NCI-H1436 treated with DMSO at 0.1 percent for 48 hours (cell line): ENCODE measurements at places on chromosomes 7 and 10.

DNA sequence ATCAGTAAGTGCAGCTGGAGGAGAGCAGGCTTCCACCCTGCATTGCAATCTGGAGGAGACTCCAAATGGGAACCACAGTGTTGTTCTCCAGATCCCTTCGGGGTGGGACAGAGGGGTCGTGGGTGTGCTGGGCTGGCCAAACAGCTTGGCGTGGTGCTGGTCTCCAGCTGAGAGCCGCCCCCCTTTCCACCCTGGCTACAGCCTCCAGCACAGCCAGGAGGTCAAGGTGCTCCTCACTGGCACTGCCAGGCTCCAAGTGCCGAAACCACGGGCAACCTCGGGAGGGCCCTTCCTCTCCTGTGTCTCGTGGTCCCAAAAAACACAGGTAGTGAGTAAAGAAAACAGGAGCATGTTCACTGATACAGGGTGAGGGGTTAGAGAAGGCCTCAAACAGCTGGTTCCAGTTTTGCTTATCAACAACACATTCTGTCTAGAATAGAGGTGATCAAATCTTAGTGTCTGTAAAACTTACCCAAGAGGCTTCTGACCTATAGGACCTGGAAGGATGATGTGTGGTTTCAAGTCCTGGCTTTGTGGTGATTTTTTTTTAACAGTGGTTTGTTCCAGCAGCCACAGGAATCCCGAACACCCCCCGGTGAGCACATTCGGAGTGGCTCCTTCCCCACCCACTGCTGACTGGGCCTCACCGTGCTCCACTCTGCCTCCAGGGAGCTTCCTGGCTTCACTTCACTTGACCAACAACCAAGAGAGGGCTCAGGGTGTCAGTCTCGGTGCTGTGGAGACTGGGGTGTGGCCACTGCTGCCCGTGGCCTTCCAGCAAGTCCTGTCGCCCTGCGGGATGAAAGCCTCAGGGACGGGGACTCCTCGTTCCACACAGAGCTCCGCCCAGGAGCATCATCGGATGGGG is 31.2 kb upstream of the EN2 start:
- no peak for DNase-seq

- no peak for DNase-seq
These were observed 647.2 kb downstream of the GRM8 start for GRCh38 chr7:126605553-126605952.

GRCh38 chr7:73892003-73892999 is 31.3 kb downstream of the TMEM270 start:
- DNase-seq, result no peak

DNA sequence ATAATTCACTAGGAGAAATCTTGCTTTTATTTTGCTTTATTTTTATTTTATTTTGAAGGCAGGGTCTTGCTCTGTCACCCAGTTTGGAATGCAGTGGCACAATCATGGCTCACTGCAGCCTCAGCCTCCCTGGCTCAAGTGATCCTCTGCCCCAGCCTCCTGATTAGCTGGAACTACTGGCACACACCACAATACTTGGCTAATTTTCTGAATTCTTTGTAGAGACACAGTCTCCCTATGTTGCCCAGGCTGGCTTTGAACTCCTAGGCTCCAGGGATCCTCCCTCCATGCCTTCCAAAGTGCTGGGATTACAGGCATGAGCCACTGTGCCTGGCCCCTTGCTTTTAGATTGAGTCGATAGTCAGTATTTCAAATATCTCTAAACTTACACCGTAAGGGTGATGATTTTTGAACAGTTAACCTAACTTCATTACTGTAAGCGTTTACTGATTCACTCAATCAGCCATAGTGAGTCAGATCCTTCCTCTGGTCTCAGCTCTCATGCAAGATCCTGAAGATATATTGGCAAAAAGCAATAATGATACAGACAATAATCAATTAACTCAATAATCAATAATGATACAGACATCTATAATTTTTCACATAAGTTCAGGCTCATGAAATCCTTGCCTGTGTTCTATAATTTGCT is 239.5 kb downstream of the KIAA1217 start:
- DNase-seq, result no peak

DNA sequence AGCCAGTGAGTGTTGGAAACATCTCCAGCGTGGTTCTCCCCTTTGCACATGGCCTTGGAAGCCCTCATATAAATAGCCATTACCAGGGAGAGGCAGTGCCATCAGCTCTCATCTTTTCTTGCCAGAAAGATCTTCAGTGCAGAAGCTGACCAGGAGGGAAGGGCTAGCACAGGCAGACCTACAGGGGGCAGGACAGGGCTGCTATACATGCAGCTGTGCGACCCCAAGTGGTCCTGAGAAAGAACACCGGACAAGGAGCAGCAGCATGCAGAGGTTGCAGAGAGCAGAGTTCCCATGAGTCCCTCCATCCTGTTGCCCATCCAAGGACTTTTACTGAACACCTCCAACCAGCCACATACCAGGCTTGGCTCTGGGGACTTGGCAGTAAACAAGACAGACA is 17.1 kb downstream of the GRID1 start:
- no peak for DNase-seq

DNA sequence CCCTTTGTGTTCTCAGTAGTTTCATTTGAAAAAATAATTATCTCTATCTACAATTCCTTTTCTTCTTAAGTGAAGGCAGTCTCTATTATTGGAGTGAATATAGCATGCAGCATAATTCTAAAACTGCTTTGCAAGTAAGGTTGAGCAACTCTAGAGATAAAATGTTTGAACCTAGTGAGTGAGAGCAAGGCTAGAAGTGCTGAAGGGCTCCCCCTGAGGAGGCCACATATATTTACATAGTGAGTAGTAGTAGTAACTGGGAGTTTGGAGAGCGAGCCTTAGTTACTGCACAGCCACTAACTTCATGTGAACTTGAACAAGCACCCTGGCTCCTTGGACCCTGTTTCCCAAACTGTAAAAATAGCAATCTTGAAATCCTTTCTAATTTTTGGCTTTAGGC is 141.5 kb upstream of the DKK1 start:
- no peak for DNase-seq

- DNase-seq, result no peak
These were observed 76.8 kb upstream of the IKZF1 start for GRCh38 chr7:50227726-50228125.

DNA sequence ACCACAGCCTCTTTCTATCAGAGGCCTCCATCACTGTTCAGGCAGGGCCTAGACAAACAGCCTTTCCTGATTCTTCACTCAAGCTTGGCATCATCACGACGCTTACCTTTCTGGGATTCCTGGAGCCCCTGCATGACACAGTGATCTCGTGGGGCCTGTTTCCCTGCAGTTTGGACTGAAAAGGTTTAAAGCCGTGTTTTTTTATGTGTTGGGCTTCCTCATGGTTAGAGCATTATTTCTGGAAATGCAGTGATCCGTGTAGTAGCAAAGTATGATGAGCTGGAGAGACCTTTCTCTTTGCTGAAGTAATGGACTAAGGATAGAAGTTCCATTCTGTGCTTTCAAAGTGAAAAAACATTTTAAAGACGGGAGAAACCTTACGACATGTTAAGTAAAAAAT is 169.1 kb downstream of the BMPER start:
- DNase-seq, result no peak

GRCh38 chr7:42197451-42197850 is 39.6 kb downstream of the GLI3 start:
- DNase-seq, result no peak

DNA sequence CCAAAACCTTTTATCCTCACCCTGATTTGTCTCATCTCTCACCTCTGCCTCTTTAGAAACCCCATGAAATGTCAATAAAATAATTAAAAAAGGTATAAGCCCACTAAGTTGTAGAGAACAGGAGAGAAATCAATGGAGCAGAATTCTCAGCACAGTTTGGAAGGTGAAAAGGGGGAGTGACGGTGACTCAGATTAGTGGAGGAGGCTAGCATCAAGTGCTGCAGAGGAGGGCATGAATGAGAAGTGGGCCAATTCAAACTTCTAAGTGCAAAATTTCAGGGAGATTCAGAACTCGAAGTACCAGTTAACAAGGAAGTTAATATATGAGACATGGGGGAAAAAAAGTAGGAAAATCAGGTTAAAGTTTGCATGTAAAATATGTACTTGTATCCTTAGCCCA is 34.9 kb upstream of the ETV1 start:
- no peak for DNase-seq

DNA sequence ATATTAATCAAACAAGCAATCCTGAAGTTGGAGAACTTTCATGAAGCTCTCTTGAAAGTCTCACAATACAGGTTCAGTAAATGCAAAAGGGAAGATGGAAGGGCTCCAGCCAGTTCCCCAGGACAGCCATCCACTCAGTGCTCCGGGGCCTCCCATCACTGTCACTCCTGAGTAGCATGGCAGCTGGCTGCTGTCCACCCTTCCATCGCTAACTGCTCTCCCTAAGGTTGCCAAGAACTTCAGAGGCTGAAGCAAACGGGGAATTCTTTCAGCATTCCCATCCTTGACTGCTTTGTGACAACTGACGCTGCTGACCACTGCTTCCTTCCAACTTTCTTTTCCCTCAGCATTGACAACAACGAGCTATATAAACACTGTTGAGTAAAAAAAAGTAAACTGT is 69.1 kb downstream of the VPS41 start:
- DNase-seq, result no peak

GRCh38 chr7:66732439-66732838 is 8.1 kb upstream of the RABGEF1 start:
- DNase-seq, result no peak

DNA sequence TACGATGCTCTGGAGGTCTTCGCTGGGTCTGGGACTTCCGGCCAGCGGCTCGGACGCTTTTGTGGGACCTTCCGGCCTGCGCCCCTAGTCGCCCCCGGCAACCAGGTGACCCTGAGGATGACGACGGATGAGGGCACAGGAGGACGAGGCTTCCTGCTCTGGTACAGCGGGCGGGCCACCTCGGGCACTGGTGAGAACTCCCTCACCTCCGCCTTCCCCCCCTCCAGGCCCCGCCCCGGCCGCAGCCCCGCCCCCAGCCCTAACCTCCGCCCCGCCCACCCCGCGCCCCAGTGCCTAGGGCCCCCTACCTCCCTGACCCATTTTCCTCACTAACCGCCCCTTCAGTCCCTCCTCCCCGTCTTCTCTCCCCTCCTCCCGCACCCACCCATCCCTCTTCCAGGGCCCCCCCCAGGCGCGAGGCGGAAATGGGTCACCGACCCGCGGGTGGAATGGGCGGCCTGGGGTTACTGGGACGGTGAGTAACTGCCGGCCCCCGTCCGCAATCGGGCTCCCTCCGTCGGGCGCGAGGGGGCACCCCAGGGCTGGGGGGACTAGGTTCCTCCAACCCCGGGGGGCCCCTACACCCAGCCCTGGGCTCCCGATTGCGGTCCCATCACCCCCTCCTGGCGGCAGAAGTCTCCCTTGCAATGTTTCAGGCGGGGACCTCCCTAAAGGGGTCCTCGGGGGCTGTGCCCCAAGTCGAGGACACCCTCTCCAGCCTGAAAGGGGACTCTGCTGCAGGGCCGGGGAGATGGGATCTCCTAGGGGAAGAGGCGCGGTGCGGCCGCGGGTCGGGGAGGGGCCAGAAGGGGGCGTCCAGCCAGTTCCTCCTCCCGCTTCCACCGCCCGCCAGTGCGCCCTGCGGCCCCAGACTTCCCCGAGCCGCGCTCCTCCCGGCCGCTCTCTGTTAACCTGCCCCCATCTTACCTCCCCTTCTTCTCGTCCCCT is 2.1 kb downstream of the PCOLCE start:
- DNase-seq, result no peak

DNA sequence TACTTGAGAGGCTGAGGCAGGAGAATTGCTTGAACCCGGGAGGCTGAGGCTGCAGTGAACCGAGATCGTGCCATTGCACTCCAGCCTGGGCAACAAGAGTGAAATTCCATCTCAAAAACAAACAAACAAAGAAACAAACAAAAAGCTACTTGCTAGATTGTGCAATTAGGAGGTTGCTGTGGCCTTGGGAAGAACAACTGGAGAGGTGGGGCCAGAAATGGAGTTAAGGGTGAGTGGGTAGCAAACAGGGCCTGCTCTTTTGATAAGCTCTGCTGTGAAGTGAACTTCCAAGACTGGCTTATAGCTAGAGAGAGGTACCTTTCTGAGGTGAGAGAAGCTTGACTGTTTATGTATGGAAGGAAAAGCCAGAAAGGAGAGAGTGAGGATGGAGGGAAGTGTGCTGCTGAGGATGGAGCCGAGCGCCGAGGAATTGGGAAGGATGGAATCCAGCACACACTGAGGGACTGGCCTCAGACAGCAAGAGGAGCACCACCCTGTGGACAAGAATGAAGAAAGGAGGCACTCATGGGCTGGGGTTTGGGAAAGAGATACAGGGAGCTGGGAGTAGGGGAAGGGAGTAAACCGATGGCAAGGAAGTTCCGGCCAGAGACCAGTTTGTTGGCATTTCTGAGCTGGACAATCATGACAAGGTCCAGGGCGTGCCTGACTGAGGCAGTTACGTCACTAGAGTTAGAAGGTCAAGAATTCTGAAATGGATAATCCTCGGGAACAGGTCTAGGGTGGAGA is 7.0 kb upstream of the RPEL1 start:
- no peak for DNase-seq

DNA sequence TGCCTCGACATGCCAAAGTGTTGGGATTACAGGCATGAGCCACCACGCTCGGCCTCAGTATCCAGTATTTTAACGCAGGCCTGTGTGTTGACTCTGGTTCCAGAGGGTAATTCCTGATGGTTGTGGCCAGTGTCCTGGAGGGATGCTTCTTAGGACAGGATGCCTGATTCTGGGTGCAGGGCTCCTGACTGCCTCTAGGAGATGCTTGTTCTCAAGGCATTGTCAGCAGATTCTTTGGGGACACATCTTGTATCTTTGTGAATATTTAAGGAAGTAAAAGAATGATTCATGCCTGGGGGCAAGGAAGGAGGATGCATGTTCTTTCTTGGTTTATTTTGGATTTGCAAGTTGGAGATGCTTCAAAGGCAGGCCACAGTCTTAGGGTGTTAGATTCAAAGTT is 2.2 kb downstream of the ZDHHC4 start:
- DNase-seq, result no peak

DNA sequence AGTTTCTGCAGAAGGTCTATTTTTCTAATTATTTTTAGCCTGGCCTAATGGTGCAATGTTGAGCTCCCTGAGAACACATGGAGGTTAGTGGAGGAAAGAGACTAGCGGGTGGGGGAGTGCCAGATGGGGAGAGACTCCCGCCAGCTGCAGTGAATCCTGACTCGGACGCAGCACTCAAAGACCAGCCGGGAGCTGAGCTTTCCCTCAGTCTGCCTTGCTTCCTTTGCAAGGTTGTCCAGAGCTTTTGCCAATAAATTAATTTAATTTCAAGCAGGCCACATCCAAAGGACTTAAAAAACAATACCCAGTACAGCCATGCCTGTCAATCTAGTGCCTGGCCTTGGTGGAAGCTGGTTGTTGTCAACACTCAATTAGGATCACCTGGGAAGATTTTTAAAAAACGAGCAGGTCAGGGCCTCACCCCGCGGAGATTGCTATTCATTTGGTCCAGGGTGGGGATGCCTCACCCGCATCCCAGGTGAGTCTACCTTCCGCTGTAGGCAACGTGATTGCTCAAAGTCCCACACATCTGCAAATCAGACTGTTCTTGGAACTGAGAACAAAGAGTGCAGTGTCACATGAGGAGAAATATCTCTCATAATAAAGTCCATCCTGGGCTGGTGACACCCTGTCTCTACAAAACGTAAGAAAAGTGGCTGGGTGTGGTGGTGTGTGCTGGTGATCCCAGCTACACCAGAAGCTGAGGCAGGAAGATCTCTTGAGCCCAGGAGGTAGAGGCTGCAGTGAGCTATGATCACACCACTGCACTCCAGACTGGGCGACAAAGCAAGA is 4.0 kb downstream of the CLRN3 start:
- DNase-seq, result no peak
